ENCODE measurements at places on chromosomes 16 and 17.
A peak's percentile ranks its signal among the peaks of the same experiment; 100 is the strongest.

DNA sequence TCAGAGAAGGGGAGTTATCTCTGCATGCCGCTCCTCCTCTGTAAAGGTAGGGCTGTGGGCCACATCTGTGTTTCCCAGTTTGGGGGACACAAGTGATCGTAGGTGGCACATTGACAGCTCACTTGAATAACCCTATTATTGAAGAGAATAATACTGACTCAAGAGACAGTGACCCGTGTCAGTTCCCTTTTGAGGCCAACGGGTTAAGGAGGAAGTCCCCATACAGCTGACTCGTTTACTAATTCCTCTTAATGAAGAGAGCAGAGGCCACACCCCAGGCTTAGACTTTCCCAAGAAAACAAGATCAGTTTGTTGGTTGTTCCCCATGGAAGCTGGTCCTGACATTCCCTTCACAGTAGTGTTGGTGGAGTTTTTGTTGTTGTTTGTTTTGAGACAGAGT, 33.0 kb downstream of the IL4R start:
- DNase-seq = no peak

- DNase-seq = no peak
Measured at GRCh38 chr17:44653384-44653783, 2.9 kb upstream of the MEIOC start.

DNA sequence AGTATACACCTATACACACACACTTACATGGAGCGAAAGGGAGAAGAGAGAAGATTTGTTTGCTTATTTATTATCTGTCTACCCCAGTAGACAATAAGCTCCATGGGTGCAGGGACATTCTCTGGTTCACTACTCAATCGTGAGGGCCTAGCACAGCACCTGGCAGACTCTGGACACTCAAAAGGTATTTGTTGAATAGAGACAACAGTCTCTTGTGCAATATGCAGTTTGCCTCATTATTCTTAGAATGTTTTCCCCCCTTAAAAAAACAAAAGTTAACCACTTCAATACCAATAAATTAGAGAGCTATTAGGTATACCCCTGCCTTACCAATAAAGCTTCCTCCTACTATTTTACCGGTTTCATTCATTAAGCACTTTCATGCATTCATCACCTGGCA, 2.0 kb downstream of the AKAP10 start:
- DNase-seq = no peak

GRCh38 chr17:28702026-28702751, 9.5 kb downstream of the PROCA1 start:
- no peak for DNase-seq

- no peak for DNase-seq
Measured at GRCh38 chr16:56311208-56312027, 113.9 kb downstream of the AMFR start.

DNA sequence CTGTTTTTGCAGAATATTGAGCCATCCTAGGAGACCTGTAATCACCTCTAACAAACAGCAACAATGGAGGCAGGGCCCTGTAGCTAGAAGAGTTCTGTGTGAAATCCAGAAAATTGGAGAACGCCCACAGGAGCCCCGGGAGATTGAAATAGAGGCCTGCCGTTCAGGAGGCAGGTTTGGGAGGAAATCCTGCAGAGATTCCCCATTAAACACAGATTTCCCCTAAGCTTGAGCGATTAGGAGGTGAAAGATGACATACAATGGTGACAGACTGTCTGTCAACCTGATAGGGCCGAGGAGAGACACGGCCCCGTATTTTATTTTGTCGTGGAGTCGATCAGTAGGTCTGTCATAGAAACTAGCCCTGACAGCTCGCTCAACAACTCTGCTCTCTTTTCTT, 18.2 kb downstream of the CDK5RAP3 start:
- DNase-seq = no peak

GRCh38 chr16:2874912-2875362, 8.1 kb upstream of the FLYWCH2 start:
- peak; percentile 69 for DNase-seq

DNA sequence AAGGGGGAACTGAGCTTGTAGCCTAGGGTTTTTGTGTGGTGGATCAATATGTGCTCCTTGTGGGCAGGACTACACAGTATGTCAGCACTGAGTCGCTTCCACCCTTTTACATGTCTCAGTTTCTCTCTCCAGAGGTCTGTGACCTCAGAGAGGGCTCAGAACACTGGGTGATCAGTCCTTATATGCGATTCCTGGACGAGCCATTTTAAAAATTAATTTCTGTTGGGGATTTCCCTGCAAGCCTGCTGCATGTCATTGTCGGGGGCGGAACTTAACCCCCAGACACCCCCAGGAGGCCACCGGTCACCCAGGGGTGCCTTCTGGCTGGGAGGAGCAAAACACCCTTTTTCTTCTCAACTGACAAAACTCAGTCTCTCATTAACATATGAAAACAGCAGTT, 14.1 kb downstream of the DHRS7B start:
- DNase-seq = no peak

DNA sequence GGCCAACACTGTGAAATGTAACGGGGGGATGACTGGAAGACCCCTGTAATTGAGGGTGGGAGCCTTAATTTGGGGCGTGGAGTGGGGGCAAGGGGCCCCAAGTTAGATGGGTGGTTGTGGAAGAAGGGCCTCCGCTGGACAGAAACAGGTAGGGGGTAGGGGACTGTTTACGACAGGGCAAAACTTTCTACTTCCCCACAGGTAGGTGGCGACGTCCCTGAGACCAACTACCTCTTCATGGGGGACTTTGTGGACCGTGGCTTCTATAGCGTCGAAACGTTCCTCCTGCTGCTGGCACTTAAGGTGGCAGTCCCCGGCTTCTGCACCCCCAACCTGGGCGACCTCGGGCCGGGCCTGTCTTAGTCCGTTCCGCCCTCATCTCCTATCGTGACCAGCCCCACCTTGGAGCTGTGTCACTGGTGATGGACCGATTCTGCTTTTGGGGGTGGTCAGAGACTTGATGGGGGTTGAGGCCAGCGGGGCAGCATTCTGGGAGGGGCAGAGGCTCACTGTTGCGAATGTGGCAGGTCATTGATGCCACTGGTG, 6.8 kb downstream of the PPP4C start:
- DNase-seq = no peak

- DNase-seq = no peak
Measured at GRCh38 chr17:65598746-65599145, 37.3 kb upstream of the AXIN2 start.

GRCh38 chr17:72512649-72513556, 392.1 kb downstream of the SOX9 start:
- no peak for DNase-seq

DNA sequence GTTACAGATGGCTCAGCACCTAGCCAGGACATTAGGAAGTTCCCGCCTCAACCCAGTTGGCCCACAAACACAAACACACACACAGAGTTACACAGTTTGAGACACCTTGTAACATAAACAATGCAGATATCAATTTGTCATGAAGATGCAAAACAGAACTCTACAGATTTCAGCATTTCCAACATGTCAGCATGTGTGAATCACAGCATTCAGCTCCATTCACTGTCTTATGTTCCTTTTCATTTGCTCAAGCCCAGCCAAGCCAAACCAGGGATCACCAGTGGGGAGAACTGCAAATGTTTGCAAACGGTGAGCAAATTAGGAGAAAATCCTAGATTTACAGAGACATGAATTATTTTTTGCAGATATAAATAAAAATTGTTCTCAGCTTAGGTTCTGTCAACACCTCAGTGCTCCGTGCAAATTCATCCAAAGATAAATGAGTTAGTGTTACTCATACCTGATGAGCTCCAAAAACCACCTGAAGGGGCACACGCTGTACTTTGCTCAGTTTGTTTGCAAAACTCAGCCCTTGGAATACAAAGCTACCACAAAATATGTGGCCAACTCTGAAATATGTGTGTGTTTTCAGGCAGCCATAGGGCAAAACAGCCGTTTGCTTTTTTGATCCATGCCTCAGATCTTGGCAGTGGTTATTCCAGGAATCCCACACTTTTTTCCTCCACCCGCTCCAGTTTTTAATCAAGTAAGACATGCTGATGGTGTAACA, 16.3 kb upstream of the COX10 start:
- no peak for DNase-seq

GRCh38 chr17:9842057-9842758, 16.5 kb downstream of the GLP2R start:
- DNase-seq = no peak

DNA sequence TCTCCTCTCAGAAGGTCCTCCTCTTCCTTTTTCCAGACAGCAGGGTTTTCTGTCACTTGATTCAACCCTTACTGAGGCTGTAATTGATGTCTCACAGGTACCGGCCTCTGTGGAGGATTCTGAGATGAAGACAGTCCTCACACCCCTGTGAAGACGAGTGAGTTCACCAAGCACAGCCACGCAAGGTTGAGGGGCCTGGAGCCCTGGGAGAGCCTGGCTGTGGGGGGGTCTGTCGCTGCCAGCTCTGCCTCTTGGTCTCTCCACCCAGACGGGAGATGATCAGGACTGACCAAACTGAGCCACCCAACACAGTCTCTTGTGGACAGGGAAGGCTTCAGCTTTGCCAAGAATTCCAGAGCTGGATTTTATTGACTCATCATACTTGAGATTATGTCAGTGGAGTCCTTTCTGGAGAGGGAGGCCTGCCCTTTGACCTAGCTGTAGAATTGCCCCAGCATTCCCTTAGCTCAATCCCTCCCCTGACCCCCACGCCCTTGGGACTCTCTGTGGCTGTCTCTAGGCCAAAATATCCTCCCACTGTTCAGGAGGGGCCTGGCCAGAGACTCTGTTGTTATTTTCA, 51.1 kb upstream of the CRHR1 start:
- DNase-seq = no peak

- peak; percentile 75 for DNase-seq
Measured at GRCh38 chr17:40348562-40349476, 15.7 kb downstream of the GJD3 start.

DNA sequence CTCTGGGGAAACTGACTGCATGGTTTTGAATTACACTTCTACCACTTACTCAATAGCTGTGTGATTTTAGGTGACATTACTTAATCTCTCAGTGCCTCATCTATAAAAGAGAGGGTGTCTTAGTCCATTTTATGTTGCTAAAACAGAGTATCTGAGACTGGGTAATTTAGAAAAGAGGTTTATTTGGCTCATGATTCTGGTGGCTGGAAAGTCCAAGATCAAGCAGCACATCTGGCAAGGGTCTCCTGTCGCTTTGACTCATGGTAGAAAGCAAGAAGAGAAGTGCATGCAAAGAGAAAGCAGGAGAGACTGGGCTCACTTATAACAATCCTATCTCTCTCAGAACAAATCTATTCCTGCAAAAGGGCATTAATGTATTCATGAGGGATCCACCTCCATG, 132.4 kb upstream of the IRX5 start:
- DNase-seq = no peak

- peak; percentile 90 for DNase-seq
Measured at GRCh38 chr16:65122724-65123395, 997 bp upstream of the CDH11 start.

DNA sequence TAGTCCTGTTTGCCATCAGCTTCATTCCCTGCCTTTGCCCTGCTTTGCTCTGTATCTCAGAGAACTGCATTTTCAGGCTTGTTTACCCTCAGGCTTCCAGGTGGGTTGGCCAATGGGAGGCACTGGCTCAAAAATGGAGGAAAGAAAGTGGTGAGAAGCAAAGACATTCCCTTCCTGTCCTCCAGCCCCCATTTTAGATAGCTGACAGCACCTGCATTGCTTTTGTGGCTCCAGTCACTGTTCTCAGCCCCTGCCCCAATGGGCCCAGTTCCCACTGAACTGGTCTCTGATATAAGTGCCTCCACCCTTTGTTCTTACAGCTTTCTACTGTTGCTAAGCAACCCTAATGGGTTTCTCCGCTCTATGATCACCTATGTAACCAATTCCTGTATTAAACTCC, 19.4 kb upstream of the SDK2 start:
- no peak for DNase-seq

- no peak for DNase-seq
Measured at GRCh38 chr17:6894206-6894528, 62.6 kb upstream of the TEKT1 start.

DNA sequence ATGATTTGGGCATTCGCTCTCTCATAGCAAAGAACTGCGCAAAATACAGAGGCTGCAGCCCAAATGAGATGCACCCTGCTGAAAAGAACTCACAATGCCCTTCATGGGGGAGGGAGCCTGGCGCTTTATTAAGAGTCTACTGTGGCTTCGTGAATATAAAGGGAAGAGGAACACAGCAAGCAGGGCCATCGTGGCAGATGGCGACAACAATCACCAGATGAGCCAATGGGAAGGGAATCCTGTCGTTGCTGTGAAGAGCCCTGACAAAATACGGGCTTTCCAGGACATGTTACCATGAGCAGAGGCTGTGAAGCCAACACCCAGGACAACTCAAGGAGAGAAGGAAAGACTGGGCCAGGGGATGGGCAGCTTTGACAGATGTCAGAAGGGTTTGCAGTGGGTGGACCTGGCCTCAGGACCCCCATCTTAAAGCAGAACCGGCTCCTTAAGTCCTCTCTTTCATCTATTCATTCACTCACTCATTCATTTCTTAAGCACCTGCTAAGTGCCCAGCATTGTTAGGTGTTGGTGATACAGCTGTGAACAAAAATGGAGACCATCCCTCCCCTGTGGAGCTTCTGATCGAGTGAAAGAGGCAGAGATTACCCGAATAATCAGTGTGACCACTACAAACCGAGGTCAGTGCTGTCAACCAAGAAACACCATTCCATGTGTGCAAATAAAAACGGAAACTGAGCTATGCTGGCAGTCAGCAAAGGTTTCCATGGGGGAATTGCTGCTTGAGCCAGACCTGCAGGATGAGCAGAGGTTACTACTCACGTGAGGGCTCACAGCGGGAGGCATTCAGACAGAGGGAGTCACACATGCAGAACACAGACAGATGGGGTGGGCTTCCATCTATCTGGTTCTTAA, 125.8 kb downstream of the DYNLRB2 start:
- no peak for DNase-seq

DNA sequence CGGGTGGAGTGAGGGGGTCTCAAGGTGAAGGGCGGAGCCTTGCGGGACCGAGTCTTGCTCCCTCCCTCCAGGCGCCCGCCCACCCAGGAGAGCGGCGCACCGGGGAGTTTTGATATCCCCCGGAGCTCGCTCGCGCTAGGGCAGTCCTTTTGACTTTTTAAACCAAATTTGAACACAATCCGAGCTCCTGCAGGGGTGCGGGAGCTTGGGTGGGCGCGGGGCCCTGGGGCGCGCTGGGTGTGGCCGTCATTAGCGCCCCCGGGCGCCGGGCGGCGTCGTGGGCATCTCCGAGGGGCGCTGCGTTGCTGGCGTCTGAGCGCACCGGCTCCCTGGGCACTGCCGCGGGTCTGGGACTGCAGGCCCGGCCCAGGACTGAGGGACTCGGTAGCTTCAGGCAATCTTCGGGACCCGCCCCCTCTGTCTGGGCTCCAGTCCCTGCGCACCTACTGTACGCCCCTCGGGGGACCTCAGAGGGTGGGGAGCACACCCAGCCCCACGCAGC, 10.9 kb downstream of the MAF start:
- DNase-seq = no peak
